ENCODE measurements at places on chromosomes 12 and 14.
A peak's percentile ranks its signal among the peaks of the same experiment; 100 is the strongest.

DNA sequence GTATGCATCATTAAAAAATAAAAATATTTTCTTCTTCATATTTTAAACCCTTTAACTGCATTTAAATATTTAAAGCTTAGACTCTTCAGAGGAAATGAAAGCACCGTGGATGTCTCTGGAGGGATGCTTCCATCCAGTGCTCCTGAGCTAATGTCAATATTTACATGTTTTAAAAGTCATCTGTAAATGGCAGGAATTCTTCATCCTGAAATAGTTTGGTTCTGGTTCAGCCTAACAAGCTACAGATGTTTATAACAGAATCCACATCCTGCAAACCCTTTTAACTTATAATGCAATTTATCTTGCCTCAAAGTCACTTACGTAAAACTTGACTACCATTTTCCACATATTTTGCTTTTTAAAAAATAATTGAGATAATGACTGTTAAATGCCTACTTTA, 1207.3 kb downstream of the SLC16A7 start:
- no peak for DNase-seq

DNA sequence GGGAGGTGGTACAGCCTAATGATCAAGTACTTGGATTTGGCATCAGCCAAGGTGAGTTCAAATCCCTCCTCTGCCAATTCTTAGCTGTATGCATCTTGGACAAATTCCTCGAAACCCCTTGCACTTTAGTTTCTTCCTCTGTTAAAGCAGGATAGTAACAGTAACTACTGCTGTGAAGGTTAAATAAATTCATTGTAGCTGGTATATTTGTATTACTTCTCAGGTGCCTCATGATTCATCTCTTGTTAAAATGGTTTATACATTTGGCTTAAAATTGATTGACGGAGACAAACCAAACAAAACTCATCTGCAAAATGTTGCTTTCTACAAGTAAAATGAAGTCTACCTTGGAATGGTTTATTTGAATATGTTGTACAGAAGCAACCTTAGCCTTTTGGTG, 2.3 kb upstream of the PTPRB start:
- no peak for DNase-seq

DNA sequence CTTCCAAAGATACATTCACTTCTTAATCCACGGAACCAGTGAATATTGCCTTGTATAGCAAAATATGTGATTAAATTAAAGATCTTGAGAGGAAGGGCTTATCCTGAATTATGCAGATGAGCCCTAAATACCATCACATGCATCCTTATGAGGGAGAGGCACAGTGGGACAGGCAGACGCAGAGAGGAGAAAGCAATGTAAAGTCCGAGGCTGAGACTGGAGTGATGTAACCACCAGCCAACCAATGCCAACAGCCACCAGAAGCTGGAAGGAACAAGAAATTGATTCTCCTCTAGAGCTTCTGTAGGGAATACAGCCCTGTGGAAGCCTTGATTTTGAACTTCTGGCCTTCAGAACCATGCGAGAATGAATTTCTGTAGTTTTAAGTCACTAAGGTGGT, 44.5 kb upstream of the COCH start:
- DNase-seq = no peak

DNA sequence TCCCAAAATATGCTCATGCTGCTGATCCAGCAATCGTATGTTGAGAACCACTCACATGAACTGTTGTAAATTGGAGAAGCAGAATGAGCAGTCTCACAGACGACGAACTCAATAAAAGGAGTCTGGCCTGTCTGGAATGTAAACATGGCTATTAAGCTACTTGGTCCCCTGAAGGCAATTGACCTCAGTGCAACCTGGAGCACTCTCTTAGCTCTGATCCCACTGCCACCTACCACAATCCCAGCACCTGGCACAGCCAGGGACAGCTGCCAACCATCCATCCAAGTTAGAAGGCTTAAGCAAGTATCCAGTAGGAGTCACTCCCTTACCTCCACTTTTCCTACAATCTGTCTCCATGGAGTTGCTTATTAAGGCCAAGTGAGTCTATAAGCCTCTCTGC, 406.9 kb upstream of the CLEC14A start:
- DNase-seq = no peak

GRCh38 chr12:91056488-91056887, 1.3 kb downstream of the KERA start:
- DNase-seq = no peak

DNA sequence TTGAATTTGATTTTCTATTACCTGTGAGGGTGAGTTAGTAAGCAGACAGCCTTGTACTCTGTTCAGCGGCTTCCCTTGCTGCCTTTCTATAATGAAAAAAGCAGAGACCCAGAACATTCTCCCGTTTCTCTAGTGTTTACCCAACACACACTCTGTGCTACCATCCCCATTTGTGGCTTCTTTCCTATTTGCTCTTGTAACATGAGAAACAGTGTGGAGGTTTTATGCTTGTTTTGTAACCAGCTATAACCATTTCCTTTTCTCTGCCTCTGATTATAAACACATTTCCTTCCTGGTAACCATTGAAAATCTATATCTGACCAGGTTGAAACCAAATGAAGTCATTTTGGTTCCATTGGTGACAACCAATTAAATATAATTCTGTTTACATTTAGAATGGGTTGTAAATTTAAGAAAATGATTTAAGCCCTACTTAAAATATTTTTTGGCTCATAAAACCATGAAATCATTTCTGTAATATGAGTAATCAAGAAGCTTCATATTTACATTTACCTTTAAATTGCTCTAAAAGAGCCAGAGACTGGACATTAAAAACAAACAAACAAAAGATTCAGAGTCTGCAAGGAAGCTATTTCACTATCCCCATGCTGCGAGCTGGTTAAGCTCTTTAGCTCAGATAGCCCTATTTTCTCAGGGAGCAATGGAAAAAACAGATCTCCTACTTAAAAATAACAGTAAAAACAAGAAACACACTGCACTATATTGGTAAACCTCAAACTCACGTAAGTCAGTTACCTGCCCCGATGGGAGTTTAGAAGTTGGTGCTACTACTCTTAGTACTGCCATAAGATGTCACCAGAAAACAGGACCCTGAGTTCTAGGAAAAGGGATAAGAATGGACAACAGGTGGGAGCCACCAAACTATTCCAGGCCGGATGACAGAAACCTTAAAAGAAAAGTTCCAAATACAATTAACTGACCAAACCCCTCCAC, 206.5 kb upstream of the EEA1 start:
- no peak for DNase-seq

GRCh38 chr12:16599081-16599480, 6.9 kb downstream of the LMO3 start:
- no peak for DNase-seq

DNA sequence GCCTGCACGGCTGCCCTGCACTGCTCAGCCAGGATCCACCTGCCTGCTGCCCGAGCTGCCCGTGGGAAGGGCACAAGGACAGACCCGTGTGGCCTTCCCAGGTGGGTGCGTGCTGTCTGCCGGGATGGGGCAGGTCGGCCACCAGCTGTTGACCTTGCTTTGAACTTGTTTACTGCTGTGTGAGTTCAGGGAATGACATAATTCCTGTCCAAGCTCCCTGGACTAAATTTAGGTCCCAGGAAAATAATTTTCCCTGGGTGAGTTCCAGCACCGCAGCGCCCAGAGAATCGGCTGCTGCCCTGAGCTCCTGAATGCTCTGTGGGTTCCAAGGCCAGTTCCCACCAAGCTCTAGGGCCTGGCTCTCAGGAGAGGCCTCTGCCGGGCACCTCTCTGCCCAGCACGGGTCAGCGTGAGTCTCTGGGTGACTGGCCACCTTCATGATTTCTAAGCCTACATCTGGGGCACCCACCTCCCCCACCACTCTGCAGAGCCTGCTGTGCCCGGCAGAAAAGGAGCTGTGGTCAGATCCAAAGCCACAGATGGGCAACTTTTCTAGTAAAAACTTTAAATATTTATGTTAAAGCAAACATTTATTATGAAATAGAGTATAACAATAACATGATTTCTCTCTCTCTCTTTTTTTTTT, 27.2 kb upstream of the MLXIP start:
- DNase-seq = no peak

- no peak for DNase-seq
Observed at GRCh38 chr12:108441549-108441948, 73.5 kb upstream of the FICD start.

DNA sequence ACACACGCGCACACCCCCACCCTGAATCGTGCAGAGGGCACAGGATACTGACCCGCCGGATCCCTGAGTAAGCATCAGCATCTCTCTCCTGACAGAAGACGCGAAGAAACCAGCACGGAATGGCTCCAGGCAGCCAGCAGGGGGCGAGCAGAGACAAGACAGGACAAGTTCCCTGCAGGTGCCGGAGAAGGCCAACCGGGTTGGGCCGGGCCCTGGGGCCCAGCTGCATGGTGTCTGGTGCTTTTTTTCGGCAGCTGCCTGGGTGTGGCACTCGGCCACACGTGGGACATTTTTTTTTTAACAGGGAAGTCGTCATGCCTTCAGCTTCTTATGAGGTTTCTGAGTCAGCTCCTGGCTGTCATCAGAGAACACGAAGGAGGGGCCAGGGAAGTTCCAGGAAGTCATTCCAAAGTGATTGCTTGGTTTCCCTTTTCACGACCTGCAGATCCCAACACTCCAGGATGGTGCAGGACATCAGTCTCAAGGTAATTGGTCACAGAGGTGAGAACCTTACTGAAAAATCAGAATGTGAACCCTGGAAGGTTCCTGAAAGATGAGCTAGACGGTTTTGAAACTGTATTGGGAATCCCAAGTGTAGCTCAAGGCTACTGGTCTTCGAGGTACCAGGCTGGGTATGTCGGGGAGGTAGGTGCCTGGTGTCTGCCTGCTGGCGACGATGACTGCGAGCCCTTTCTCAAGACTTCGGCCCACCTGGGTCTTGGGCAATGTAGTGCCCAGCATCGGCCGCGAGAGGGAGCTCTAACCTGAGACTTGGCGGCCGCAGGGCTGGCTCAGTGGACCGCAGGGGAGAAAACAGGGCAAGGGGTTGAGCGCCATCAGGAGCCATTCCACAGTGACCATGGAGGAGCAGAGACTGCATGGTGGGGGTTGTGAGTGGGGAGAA, 190.8 kb upstream of the PRMT8 start:
- DNase-seq = peak; percentile 84

GRCh38 chr14:43651185-43651787, 855.8 kb downstream of the FSCB start:
- DNase-seq = no peak

Data from hypothalamus (tissue), 51 donors.